ENCODE measurements at places on chromosomes 3 and 15. TPM values are rescaled to one million over a fixed set of nuclear protein-coding genes. Genes with fewer than 3 reads are reported as not detected.

Gene NANOGP8
- not detected for total RNA-seq

Gene OR5K2
- total RNA-seq = not detected

Gene IL1RAP
- 31.6 TPM for total RNA-seq

Gene BNC1
- 1.1 TPM for total RNA-seq

Gene GOLGA6B
- not detected for total RNA-seq

Gene PCYT1A
- 82.5 TPM for total RNA-seq

Gene FSIP1
- 0.97 TPM for total RNA-seq

Gene RASGRF1
- not detected for total RNA-seq

Gene SATB1
- total RNA-seq = 6.0 TPM

Gene KCNMB2
- not detected for total RNA-seq

Gene SSUH2
- total RNA-seq = not detected

Gene ROBO1
- 21.8 TPM for total RNA-seq

Gene CFAP91
- not detected for total RNA-seq

Gene ALDH1A2
- total RNA-seq = 38.3 TPM

Gene RAB6B
- 0.81 TPM for total RNA-seq

Gene GPR156
- total RNA-seq = 0.49 TPM

Gene IL17RD
- total RNA-seq = 1.3 TPM

Gene SEC61A1
- 381 TPM for total RNA-seq

Gene CCDC54
- not detected for total RNA-seq

Gene GATM
- not detected for total RNA-seq

Gene UBA7
- 27.5 TPM for total RNA-seq

Gene KBTBD13
- not detected for total RNA-seq

Gene SCAPER
- total RNA-seq = 6.9 TPM

Gene LRRN1
- total RNA-seq = not detected

Gene RTP3
- not detected for total RNA-seq

Gene WWTR1
- total RNA-seq = 44.2 TPM

Gene ABI3BP
- 8.7 TPM for total RNA-seq

Gene C3orf80
- 0.18 TPM for total RNA-seq

Gene IQCH
- total RNA-seq = 2.3 TPM

Gene TUSC7
- total RNA-seq = not detected

Gene PPM1L
- 0.72 TPM for total RNA-seq

Gene CCRL2
- total RNA-seq = 3.6 TPM

Gene TRPM1
- not detected for total RNA-seq

Gene IMPG2
- not detected for total RNA-seq

Gene VGLL4
- 37.4 TPM for total RNA-seq

Gene SCAANT1
- total RNA-seq = not detected

Gene PIGB
- total RNA-seq = 11.2 TPM

Gene GPR62
- total RNA-seq = not detected

Gene AGTR1
- total RNA-seq = 3.1 TPM

Gene VWA5B2
- not detected for total RNA-seq

Gene GABRA5
- not detected for total RNA-seq

Gene IDH3A
- total RNA-seq = 85.4 TPM

Measured in cardiac atrium fibroblast (primary cell).